H54 (cell line): ENCODE measurements at places on chromosomes 12 and 14.

DNA sequence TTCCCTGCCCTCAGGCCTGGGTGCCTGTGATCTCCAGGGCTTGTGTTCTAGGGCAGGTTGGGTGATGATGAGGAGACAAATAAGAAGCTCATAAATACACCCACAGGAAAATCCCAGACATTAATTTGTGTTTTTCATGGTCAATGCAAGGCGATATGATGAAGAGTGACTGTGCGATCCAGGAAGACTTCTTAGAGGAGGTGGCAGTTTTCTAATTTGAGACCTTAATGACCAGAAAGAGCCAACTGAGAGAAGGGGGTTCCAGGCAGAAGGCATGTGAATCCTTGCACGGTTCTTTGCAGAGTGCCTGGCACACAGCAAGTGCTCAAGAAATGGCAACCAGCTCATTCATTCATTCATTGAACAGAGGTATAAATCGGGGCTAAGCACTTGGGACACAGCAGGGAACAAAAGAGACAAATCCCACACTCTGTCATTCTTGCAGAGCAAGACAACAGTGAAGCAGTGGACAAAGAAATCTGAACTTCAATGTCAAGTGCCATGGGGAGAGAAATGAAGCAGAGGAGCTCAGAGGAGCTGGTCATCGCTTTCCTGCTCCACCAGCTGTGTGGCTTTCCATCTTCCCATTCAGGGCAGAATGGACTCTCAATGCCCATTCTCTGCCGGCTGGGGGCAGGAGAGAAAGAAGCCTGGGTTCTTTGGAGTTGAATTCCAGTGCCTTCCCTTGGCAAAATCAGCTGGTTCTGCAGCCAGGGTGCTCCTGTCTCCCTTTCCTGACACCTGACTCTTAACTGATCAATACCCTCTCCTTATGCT, 128.3 kb downstream of the AACS start:
- DNase-seq: no peak

- DNase-seq: no peak
These were observed 14.7 kb downstream of the PTPRO start for GRCh38 chr12:15336768-15337553.

DNA sequence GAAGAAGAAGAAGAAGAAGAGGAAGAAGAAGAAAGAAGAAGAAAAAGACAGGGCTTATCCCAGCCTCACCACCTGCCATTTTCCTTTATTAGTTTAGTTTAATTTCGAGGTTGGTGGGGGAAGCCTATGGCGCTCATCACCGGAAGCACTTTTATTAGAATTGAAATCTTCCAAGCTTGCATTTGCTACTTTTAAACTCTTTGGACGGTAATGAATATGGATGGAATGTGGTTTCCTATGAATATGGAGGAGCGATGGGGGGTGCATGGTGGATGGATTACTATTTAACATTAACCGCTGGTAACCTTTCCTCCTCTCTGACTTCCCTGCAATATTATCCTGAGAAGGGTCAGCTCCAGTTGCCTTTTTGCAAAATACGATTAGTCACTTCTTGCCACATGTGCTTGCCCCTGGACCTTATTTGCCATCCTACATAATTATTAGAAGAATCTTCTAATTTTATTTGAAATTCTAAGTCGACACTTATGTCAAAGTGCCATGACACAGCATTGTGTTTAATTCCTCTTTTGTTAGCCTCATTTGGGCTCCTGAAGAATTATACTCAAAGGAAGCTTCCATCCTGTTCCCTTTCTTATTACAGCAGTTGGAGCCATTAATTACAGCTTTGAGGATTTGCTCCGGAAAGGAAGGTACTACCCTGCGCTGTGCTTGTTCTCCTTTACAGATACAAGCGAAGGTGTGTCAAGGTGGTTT, 424.5 kb downstream of the VRK1 start:
- no peak for DNase-seq

DNA sequence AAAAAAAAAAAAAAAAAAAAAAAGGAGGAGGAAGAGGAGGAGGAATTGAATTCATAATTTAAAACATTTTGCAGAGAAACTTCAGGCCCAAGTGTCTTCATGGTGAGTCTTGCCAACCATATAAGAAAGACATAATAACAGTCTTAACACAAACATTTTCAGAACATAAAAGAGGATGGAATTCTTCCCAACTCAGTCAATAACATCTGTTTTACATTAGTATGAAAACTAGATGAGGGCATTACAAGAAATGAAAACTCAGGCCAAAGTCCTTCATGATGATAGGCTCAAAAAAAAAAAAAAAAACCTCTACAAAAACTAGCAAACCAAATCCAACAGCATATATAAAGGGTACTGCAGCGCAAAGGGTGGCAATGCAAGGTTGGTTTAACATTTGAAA, 151.6 kb downstream of the FOXA1 start:
- no peak for DNase-seq
